ENCODE measurements at places on chromosomes 5 and 9.

DNA sequence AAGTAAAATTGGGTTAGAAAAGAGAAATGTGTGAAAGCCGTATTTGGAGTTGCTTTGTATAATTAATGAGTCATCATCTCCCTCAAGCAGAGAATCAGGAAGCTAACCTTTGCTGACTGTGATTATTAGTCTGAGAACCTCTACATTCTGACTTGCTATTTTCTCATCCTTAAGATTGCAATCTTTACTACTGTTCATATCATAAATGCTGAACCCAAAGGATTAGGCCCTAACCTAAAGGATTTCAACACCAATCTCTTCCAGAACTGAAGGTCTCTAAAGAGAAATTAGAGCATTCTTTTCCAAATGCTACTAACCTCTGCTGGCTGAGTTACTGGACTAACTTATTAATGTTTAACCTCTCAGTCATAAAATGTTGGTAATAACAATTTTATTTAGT is 538.1 kb upstream of the MEF2C start:
- DNase-seq = no peak

GRCh38 chr5:75320371-75320770 is 16.6 kb upstream of the HMGCR start:
- no peak for DNase-seq

DNA sequence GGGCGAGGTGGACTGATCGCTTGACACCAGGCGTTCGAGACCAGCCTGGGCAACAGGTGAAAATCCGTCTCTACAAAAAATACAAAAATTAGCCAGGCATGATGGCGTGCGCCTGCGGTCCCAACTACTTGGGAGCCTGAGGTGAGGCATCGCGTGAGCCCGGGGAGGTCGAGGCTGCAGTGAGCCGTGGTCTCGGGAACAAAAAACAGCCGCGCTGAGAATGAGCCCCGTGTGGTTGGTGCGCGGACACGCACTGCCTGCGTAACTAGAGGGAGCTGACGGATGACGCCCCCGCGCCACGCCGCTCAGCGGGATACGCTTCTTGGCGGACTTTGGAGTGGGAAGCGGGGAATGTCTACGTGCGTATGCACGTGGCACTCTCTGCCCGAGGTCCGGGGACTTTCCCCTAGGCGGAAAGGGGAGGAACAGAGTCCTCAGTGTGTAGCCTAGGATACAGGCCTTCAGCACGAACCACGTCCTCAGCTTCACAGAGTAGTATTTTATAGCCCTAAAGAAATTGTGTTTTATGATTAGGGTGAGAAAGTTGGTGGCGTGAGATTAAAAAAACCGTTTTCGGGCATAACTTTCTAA is at the start of gene RMRP:
Gene RMRP (minus strand): TSS at position 474 of the 591 bp plus-strand sequence.
- DNase-seq = peak; percentile 96

DNA sequence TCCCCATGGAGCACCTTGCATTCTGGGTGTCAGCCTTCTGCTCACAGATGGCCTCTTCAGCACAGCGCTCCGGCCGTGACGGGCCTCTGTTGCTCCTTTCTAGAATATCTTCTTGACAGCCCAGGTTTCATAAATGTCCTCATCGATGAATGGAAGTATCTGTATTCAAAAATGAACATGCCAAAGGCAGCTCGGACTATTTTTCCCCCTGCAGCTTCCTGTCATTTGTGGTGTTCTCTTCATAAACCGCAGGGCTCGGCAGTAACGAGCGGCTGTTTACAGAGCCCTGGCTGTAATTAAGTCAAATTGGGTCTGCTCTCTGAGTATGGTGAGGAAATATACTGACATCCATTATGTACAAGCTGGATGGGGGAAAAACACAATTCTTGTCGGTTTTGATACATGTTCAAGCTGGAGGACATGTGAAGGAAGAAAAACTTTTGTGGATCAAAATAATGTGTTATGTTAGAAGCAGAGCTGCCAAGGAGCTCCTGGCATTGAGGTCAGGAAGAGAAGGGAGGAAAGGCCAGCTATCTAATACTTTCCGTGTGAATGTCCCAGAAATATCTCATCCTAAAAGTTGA is 154.1 kb upstream of the CD180 start:
- DNase-seq = no peak

- DNase-seq = no peak
These were observed 4.8 kb downstream of the RECK start for GRCh38 chr9:36041506-36041905.

DNA sequence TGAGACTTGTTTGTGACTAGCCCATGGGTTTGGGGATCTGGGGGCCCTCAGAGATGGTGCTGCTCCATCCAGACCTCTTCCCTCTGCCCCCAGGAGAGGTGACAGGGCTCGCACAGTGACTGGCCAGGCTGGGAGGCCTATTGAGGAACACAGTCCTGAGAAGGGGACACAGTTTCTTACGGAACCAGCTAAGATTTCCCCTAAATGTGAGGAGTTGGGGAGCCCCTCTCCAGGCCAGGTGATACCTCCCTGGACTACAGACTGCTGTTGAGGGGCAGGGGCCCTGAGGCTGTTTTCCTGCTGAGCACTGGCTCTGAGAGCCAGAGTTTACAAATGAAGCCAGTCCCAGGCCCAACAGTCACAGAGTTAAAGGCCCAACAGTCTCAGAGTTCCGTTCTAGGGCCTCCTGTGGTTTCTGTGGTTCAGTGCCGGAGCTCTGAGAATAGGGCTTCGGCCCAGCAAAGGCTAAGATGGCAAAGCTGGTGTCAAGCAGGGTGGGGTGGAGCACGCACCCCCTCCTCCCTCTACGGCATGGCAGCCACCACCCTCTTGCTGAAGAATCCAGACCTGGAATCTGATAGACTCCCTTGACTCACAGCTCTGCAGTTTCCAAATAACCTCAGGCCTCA is 1.1 kb upstream of the SEMA4D start:
- peak; percentile 66 for DNase-seq

- no peak for DNase-seq
These were observed 50.8 kb downstream of the ITGA1 start for GRCh38 chr5:52838326-52839015.
